ENCODE measurements at places on chromosomes 12 and 14. TPM values are rescaled to one million over a fixed set of nuclear protein-coding genes. Genes with fewer than 3 reads are reported as not detected.

- DNase-seq = no peak
- H3K36me3 ChIP-seq = no peaks in the 10 kb centered on the region
- no peak overlapping the region for H3K27ac ChIP-seq
- no peak overlapping the region for H3K4me3 ChIP-seq
Observed at GRCh38 chr12:117486840-117487659, 125.6 kb upstream of the NOS1 start.

Gene CCDC177
- 0.24 TPM for total RNA-seq

- peak overlapping the region; percentile 77 for H3K27ac ChIP-seq
- DNase-seq = no peak
Observed at GRCh38 chr14:91154851-91155625, 41.2 kb downstream of the DGLUCY start.

GRCh38 chr14:60679566-60680258, 30.4 kb upstream of the SIX1 start:
- H3K36me3 ChIP-seq = no peaks in the 10 kb centered on the region

Gene RBP5
- 2.5 TPM for total RNA-seq

GRCh38 chr12:2925322-2925995, 33.7 kb upstream of the TEAD4 start:
- H3K4me3 ChIP-seq = no peak overlapping the region
- no peaks in the 10 kb centered on the region for H3K27me3 ChIP-seq
- no peaks in the 10 kb centered on the region for H3K4me1 ChIP-seq
- no peak for DNase-seq

Measured in mesothelial cell of epicardium (in vitro differentiated cells).